ENCODE measurements at places on chromosomes 2 and 18. TPM values are rescaled to one million over a fixed set of nuclear protein-coding genes. Genes with fewer than 3 reads are reported as not detected.

- no peak for DNase-seq
Measured at GRCh38 chr2:134536296-134536695, 182.5 kb downstream of the TMEM163 start.

GRCh38 chr2:46655551-46656436 is 176.4 kb downstream of the TMEM247 start:
- no peak for DNase-seq

The SOWAHC gene
- 19.4 TPM for total RNA-seq

GRCh38 chr18:58955001-58955400 is 90.3 kb downstream of the ZNF532 start:
- DNase-seq: no peak

DNA sequence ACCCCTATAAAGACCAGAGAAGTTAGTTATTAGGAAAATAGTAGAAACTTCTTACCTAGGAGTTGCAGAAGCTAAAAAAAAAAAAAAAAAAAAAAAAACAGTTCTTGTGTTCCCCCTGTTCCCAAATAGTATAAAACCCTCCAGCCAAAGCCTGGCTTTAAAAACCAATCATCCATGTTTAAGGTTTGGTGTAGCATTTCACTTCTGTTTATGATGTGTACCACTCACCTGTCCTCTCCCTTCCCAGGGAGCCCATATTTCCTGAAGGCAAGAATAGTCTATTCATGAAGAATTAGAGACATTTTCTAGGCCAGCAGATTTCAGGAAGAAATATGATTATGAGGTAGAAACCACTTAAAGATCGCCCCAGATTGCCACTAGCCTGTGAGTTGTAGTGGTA is 273.6 kb downstream of the SETBP1 start:
- DNase-seq: no peak

The GCG gene
- 0.17 TPM for total RNA-seq

DNA sequence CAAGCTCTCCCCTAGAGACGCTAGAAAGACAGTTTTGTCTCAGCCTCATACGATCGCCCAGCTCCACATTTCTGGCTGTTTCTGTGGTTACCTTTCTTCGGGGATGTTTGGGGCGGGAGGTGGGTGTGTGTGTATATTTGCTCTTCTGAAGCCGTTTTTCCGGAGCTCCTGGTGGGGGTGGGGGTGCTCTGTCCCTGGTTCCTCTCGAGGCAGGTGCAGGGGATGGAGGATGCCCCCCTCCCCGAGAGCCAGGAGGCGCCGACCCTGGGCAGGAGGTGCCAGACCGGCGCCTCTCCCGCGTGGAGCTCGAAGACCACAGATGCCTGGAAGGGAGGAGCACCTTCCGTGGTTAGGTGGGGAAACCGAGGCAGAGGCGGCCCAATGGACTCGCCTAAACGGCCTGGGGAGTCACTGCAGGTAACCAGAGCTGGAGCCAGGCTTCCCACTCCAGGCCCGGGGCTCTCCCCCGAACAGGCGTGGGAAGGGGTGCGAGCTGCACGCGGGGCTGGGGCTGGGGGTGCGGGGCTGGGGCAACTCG is 694 bp upstream of the HPCAL1 start:
- DNase-seq: no peak

GRCh38 chr2:157055660-157056199 is 201.8 kb upstream of the GALNT5 start:
- no peak for DNase-seq

The IER3IP1 gene
- total RNA-seq: 11.3 TPM

Data from mucosa of gallbladder (tissue), 1 donor.